ENCODE measurements at places on chromosomes 2 and 18.
A peak's percentile ranks its signal among the peaks of the same experiment; 100 is the strongest.

- DNase-seq: no peak
These were observed 121.0 kb downstream of the ALPK2 start for GRCh38 chr18:58507880-58508279.

DNA sequence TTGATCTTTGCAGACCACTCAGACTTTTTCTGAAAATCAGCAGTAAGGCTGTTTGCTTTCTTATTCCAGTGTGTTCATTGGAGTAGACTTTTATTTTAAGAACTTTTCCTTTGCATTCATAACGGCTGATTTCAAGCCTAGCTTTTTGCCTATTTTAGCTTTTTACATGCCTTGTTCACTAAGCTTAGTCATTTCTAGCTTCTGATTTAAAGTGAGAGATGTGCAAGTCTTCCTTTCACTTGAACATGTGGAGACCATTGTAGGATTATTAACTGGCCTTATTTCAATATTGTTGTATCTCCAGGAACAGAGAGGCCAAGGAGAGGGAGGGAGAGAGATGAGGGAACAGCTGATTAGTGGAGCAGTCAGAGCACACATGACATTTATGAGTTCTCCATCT, 32.1 kb downstream of the RNMT start:
- DNase-seq: no peak

DNA sequence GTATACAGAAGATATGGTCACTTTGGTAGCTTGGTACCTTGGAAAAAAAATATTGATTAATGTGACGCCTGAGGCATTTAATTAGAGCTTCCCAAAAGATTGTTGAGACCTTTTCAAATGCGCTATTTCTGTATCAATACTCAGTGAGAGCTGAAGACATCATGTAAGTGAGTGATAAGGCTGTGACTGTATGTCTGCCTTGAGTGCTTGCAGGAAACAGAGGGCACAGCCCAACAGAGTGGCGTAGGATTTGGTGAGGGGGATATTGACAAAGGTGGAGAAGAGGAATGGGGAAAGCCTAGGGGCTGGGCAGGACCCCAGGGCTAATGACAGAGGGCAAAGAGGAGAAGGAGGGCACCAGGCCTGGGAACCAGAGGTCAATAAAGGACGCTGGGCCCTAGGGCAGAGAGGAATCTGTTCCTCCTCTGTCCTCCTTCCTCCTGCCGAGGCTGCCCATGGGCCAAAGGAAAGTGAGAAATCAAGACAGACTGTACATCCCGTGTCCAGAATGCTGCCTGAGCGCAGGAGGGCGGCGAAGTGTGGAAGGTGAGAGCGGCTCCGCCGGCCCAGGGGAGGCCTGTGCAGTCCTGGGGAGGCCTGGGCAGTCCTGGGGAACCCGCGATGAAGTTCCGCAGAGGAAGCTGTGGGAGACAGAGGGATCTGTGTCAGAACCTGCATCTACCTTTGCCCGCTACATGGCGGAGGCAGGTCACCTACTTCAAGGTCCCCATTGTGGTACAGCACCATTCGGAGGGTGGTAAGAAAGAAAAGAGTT, 228.6 kb upstream of the PIEZO2 start:
- no peak for DNase-seq

GRCh38 chr2:105732101-105732500, 12.6 kb upstream of the NCK2 start:
- no peak for DNase-seq

DNA sequence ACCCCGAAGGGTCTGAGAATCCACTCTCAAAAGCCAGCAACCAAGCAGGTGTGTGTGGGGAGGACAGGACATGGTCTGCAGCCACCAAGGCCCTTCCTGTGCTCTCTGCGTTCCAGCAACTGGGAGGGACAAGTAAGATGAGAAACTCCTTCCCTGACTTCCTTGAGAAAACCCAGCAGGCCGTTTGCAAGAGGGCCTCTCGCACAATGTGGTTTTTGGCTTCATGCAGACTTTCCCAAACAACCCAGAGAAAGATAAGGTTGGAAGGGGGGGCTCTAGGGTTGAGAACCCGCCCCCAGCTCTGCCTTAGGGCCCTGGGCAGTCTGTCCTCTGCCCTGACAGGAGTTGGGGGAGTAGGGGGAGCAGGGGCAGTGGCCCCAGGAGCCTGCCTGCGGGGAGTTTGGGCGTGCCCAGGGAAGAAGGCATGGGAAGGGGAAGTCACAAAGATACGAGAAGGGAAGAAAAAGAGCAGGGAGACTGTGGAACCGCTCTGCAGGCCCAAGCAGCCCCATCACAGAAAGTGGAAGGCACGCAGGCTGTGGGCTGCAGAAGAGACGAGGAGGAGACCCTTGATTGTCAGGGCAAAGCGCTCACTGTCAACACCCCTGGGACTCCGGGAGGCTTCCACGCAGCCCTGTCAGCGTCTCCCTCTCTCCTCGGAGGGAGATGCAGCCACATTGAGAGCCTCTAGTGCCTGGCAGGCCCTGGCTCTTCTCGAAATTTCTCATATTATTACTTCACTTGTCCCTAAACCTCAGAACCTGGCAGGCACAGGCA, 99.8 kb downstream of the SMAD7 start:
- DNase-seq: no peak

GRCh38 chr2:36414307-36414706, 58.7 kb downstream of the CRIM1 start:
- DNase-seq: no peak

- no peak for DNase-seq
These were observed 163.9 kb downstream of the DOK6 start for GRCh38 chr18:69564602-69565001.

DNA sequence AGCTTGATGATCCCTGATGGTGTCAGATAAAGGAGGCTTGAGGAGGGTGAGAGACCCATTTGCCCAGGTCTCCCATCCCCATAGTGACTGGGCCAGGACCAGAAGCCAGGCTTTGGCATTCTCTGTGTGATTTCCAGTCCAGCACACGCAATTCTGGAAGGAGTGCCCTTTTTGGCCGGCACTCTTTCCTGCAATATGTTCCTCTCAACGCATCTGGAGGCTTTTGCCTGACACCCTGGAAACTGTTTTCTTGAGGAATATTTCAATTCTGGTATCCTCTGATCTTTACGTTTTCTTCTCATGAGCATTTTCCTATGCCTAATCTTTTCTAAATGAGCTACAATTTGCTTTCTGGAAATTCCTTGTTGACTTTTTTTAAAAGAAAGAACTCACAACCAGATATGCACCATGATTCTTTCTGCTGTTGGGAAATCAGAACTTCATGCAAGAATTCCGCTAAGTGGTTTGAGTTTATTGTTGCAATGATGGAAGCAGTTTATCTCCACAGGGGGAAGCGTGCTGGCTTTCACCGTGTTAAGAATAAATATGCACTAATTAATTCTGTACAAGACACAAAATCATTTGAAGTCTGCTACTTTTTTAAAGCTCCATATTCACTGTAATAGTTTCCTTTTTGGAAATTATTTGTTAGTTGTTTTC, 143.7 kb downstream of the NAPG start:
- no peak for DNase-seq

DNA sequence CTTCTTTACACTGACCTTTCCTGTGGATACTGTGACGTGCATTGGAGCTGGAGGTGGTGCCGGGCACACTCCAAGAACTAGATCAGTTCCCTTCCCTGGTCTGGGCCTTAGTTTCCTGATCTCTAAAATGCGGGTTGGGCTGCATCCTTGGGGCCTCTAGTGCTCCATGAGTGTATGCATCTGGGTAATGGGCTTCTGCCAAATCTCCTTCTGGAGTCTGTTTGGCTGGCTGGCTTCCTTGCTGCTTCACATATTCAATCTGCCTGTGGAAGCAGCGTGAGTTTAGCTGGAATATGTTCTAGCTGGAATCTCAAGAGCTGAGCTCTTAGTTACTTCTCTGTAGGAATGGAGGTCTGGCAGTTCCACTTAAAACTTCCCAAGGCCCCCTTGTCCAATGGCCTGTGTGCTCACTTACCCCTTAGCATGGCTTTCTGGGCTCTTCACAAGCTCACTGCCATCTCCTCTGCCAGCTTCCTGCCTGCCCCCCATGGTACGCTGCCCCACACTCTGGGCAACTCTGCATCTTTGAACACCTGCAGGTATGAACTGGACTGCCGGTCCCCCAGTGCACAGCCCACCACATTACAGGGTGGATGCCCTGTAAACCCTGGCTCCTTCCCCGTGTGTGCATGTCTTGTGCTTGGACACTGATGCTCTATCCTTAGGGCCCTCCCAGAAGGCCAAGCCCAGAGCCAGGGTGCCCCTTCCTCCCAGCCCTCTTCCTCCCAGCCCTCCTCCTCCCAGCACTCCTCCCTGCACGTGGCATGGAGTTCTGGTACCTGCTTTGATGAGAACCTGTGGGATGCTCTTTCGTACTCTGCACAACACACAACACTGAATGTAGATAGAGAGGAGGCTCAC, 103.6 kb upstream of the SMAD2 start:
- no peak for DNase-seq

GRCh38 chr2:236633219-236633570, 63.6 kb downstream of the ACKR3 start:
- no peak for DNase-seq

GRCh38 chr18:54228364-54228763, 3.9 kb upstream of the MBD2 start:
- no peak for DNase-seq

DNA sequence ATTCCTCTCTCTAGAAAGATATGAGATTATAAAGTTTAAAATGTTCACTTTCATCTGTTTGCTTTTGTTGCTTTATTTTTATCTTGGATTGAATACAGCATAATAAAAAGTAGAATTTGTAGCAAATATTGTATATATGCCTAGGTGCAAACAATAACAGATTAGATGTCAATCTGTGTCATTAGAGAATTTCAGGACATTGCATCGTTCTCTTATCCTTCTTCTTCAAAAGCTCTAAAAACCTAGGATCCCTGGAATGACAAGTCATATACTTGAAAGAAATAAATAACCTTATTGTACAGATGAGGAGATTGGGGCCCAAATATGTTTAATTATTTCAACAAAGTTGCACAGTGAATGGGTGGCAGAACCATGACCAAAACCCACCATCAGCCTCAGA, 102.8 kb upstream of the BZW1 start:
- peak; percentile 68 for DNase-seq

- no peak for DNase-seq
These were observed 91.0 kb downstream of the MARCHF4 start for GRCh38 chr2:216281316-216281715.

GRCh38 chr2:156157670-156158069, 174.9 kb downstream of the NR4A2 start:
- DNase-seq: no peak

- DNase-seq: no peak
These were observed 1.4 kb downstream of the ZBTB14 start for GRCh38 chr18:5294113-5294456.

GRCh38 chr2:60158262-60158661, 395.2 kb downstream of the BCL11A start:
- DNase-seq: no peak

GRCh38 chr2:201122276-201122675, 6.3 kb downstream of the CFLAR start:
- no peak for DNase-seq

GRCh38 chr2:118643294-118643693, 204.2 kb downstream of the EN1 start:
- DNase-seq: no peak

DNA sequence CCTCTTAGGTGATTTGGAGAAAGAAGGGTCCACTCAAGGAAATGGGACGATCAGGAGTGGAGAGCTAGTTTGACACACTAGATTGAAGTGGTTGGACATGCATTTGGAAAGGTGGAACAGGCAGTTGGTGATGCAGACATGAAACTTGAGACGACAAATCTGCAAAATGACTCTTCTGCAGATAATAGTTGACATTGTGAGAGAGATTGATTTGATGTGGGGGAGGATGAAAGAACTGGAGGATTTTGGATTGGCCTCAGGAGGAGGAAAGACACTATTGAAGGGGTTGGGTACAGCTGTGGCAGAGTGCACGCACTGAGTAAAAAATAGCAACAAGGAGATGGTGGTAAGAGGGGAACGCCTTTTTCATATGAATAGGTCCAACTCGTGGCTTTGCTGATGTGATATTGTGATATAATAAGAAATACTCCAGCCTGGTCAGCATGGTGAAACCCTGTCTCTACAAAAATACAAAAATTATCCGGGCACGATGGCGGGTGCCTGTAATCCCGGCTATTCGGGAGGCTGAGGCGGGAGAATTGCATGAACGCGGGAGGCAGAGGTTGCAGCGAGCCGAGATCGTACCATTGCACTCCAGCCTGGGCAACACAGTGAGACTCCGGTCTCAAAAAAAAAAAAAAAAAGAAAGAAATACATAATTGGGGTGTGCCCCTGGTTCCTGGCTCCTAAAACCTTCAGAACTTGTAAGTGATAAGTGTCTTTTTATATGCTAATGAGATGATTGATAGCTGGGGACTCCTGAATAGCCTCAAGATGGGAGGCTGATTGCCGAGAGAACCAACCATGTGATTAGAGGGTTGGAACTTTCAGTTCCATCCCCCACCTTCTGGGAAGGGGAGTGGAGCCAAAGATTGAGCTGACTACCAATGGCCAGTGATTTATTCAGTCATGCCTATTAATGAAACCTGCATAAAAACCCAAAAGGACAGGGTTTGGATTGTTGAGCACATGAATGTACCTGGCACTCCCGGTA, 9.7 kb downstream of the TTLL4 start:
- DNase-seq: no peak

DNA sequence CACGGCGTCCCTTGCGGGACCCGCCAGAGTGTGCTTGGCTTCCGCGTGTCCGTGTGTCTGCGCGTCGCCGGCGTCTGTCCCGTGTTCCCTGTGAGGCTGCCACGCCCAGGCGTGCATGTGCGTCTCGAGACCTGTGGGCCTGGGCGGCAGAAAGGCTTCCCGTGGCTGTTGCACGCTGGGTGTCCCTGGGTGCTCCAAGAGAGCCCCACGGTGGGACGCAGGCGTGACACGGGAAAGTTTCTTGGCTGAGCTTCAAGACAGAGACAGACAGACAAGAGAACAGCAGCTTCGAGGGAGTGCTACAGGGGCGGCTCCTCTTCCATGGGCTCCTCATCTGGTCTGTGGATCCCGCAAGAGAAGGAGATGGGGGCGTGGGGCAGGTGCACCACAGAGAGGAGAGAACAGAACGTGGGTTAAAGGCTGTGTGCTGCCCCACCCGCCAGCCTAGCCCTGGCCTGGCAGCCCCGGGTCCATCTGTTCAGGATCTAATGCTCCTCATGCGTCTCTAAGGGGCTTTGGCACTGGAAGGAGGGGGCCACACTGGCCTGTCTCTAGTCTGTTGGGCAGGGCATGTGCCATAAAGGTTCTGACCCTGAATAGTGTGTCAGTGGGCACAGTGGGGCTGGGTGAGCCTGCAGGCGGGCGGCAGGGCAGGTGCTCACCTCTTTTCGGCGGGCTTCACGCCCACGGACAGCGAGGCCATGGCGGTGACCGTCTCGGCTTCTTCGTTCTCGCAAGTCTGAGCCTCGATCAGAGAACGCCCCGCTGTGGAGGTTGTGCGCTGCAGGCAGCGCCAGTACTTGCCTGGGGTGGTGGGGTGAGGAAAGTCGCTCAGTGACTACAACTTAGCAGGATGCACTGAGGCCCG, 205.1 kb downstream of the TWIST2 start:
- DNase-seq: no peak

DNA sequence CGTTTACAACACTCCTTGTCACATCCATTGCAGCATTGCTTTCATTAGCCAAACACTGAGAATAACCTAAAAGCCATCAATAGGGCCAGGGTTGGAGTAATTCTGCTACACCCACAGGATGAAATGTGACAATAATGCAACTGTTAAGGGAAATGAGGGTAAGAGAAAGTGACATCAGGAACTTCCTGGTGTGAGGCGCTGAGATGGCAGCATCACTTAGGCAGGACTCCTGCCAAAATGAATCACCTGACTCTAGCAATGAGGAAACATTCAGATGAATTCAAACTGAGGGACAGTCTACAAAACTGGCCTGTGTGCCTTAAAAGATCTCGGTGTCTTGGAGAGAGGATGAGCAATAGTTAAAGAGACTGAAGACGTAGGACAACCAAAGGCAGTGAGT, 115.6 kb upstream of the AGAP1 start:
- no peak for DNase-seq
